Karpas-422 (cell line): ENCODE measurements at places on chromosomes 16 and 17. TPM values are rescaled to one million over a fixed set of nuclear protein-coding genes. Genes with fewer than 3 reads are reported as not detected.

GRCh38 chr16:12664164-12664733 lies 139.4 kb downstream of the CPPED1 start:
- no peak overlapping the region for H3K27ac ChIP-seq
- H3K4me3 ChIP-seq, result no peak overlapping the region
- no peaks in the 10 kb centered on the region for H3K4me1 ChIP-seq
- DNase-seq, result no peak
- no peaks in the 10 kb centered on the region for H3K36me3 ChIP-seq

DNA sequence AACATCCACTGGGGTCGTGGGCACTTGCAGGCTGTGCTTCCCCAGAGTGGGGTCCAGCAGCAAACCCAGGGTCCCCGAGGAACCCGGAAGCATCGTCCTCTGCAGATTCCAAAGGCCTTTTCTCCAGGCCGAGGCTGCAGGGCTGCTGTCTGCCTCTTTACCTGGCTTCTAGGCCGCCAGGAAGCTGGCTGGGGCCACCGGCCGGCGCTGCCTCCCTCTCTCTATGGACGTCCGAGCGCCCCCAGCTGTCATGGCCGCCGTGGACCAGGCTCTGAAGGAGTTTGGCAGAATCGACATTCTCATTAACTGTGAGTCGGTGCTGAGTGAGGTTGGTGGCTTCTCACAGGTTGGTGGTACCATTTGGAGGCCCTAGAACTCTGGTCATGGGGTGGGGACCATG lies 5.6 kb downstream of the DECR2 start:
- H3K27ac ChIP-seq, result no peak overlapping the region
- H3K27me3 ChIP-seq, result no peaks in the 10 kb centered on the region
- H3K4me3 ChIP-seq, result no peak overlapping the region
- peaks cover 2% of the 10 kb centered on the region for H3K4me1 ChIP-seq

GRCh38 chr16:74923766-74924460 lies 61.0 kb downstream of the WDR59 start:
- no peaks in the 10 kb centered on the region for H3K27me3 ChIP-seq
- H3K36me3 ChIP-seq, result no peaks in the 10 kb centered on the region

DNA sequence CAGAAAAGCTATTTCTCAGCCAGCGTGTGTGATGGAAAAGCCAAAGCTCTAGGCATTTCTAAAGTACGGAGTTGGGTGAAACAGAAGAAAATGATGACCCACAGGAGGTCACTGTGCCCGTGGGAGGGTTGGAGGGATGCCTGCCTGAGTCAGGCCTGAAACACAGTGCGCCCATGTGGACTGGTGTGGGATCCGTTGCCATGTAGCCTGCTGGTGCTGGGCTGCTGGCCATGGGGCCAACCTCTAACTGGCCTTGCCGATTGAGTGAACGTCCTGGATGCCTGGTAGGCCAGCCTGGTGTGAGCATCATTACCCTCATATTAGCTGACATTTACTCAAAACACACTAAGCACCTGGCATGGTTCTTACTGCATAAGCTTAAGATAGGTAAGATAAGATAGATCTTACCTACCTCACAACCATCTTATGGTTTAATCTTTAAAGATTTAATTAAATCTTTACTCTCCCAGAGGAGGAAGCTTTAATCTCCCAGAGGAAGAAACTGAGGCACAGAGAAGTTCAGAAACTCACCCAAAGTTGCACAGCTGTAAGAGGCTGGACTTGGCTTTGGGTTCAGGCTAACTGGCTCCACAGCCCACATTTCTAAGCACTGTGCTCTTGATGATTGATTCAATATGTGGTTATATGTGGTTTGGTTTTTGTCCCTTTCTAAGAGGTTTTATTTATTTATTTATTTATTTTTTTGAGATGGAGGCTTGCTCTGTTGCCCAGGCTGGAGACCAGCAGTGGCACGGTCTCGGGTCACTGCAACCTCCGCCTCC lies 15.7 kb downstream of the MGAT5B start:
- H3K27me3 ChIP-seq, result no peaks in the 10 kb centered on the region
- no peaks in the 10 kb centered on the region for H3K4me1 ChIP-seq
- H3K27ac ChIP-seq, result no peak overlapping the region
- DNase-seq, result no peak
- H3K36me3 ChIP-seq, result no peaks in the 10 kb centered on the region

The MT3 gene
- total RNA-seq, result not detected in 2 replicates

The G6PC1 gene
- total RNA-seq, result not detected in 2 replicates

DNA sequence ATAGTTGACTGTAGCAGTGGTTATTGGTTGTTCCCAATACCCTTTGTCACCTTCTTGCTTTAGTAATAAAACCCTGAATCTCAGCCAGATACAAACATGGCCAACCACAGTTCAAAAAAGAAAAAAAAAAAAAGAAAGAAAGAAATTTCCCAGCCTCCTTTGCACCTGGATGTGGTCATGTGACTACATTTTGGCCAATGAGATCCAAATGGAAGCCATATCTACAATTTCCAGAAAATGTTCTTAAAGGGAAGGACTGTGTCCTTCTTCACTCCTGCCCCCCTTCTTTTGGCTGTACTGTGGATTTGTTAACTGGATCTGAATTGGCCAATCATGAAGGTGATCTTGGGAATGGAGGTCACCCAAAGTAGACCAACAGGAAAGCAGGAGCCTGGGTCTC lies 141.9 kb downstream of the SOX9 start:
- no peak for DNase-seq
- no peak overlapping the region for H3K27ac ChIP-seq
- H3K27me3 ChIP-seq, result no peaks in the 10 kb centered on the region; the same call in 1 of the 2 replicates
- peaks cover 33% of the 10 kb centered on the region for H3K4me1 ChIP-seq
- H3K4me3 ChIP-seq, result no peak overlapping the region

GRCh38 chr17:61002316-61002736 lies 324.7 kb downstream of the BCAS3 start:
- H3K4me1 ChIP-seq, result no peaks in the 10 kb centered on the region
- no peaks in the 10 kb centered on the region for H3K36me3 ChIP-seq
- H3K4me3 ChIP-seq, result no peak overlapping the region
- peak; percentile 70 for DNase-seq

DNA sequence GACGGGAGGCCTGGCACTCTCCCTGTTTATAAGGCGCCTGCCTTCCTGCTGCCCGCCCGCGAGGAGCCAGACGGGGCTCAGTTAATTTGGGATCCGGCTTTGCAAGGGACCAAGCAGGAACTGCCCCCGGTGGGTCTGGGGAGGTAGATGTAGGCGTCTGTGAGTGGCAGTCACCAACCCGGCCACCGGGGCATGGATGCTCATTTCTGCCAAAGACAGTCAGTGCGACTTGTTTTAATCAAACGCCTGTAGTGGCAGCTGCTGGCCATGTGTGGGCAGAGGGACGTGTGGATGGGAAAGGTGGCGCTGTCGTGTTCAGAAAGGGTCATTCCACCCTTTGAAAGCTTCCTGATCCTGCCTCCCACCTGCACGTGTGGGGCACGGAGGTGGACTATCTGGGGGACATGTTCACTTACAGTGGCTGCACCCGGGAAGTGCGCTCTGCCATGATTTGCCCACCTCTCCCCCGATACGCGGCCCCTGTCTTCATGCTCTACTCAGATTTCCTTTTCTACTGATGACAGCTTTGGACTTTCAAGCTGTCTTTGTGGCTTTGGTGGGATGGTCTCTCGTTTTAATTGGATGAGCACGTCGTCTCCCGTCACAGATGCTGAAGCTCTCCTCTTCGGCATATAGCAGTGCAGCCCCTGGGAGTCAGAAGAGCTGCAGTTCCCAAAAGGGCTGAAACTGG lies 60.3 kb upstream of the CIBAR2 start:
- no peak for DNase-seq
- no peak overlapping the region for H3K4me3 ChIP-seq
- no peaks in the 10 kb centered on the region for H3K36me3 ChIP-seq
- H3K27me3 ChIP-seq, result no peaks in the 10 kb centered on the region

DNA sequence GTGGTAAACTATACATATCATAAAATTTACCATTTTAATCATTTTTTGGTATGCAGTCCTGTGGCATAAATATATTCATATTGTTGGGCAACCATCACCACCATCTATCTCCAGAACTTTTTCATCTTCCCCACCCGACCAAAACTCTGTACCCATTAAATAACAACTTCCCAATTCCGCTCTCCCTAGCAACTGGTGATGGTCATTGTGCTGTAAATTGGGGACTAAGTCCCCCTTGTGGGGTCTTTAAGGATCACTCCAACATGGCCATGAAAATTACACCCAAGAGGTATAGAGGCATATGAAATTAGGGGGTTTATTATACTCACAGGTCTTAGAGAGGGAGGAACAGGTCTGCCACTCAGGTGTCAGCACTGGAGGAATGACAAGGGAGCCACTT lies 57.4 kb upstream of the NKD1 start:
- no peak overlapping the region for H3K27ac ChIP-seq
- peak; percentile 6 for DNase-seq
- no peaks in the 10 kb centered on the region; the same call in 1 of the 2 replicates for H3K27me3 ChIP-seq
- H3K36me3 ChIP-seq, result no peaks in the 10 kb centered on the region

GRCh38 chr16:30095166-30096078 lies 591 bp downstream of the YPEL3 start:
- H3K4me3 ChIP-seq, result peak overlapping the region; percentile 86
- H3K27me3 ChIP-seq, result no peaks in the 10 kb centered on the region
- DNase-seq, result peak; percentile 52
- H3K36me3 ChIP-seq, result no peaks in the 10 kb centered on the region
- peaks cover 41% of the 10 kb centered on the region for H3K4me1 ChIP-seq

- no peaks in the 10 kb centered on the region for H3K4me1 ChIP-seq
- no peaks in the 10 kb centered on the region for H3K36me3 ChIP-seq
These were observed 59.8 kb downstream of the PIPOX start for GRCh38 chr17:29102741-29103181.

The PERCC1 gene
- not detected in 2 replicates for total RNA-seq

- H3K4me3 ChIP-seq, result no peak overlapping the region
- peaks cover 6% of the 10 kb centered on the region for H3K4me1 ChIP-seq
- no peaks in the 10 kb centered on the region for H3K27me3 ChIP-seq
- H3K27ac ChIP-seq, result no peak overlapping the region
These were observed 15.2 kb downstream of the ARHGAP23 start for GRCh38 chr17:38443356-38444031.

The CALB2 gene
- total RNA-seq, result not detected in 2 replicates

DNA sequence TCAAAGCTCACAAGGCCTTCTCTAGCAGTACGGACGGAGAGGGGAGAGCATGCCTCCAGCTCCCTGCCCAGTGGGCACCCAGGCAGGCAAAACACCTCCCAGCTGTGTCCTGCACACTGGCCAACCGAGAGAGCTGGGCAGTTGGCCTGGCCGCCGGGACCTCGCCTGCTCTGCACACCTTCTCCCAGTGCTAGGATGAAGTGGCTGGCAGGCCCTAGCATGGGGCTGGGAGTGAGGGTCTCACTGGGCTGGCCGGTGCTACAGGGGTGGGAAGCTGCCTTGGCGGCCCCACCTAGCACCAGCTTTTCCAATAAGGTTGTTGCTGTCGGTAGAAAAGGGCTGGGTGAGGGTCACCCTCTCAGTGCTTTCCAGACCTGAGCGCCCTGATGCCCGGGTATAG lies 60.2 kb downstream of the SDK2 start:
- no peaks in the 10 kb centered on the region for H3K4me1 ChIP-seq
- no peaks in the 10 kb centered on the region for H3K36me3 ChIP-seq
- DNase-seq, result no peak
